T-cell (primary cell): ENCODE measurements at places on chromosomes 4 and X.

DNA sequence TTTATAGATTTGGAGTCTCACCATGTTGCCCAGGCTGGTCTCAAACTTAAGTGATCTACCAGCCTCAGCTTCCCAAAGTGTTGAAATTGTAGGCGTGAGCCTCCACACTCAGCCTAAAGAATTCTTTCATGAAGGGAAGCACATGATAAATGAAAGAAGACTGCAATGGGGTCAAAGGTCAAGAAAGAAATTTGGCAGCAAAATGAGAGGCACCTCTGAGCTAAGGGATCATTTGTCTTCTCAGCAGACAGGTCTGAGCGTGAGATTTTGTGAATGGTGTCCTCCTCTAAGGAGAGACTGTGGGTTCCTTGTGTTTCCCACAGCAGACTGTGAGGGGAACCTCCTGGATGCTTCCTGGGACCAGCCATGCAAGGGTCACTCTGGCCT lies 57.5 kb upstream of the EGFL6 start:
- no peak for DNase-seq
- H3K36me3 ChIP-seq: no peaks in the 10 kb centered on the region
- H3K27me3 ChIP-seq: no peaks in the 10 kb centered on the region
- no peak overlapping the region for H3K27ac ChIP-seq

DNA sequence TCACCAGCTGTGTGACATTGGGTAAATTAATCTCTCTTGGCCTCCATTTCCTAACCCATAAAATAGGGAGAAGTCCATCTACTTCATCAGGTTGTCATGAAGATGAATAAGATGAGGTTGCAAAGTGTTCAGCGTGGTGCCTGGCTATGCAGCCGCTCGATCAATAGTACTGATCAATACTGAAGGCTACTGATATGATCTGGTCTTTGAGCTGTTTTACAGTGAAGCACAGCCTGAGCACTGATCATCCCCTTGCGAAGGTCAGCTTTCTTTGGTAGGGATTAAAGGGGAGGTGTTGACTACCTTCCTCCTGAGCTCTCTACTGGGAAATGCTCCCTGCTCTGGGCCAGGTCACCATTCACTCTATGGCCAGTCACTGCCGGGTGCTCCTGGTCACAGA lies 108.4 kb upstream of the NOCT start:
- H3K27ac ChIP-seq: no peak overlapping the region
- peaks cover 3% of the 10 kb centered on the region for H3K27me3 ChIP-seq
- H3K4me1 ChIP-seq: no peaks in the 10 kb centered on the region
- no peak for DNase-seq
- H3K36me3 ChIP-seq: no peaks in the 10 kb centered on the region

GRCh38 chrX:124226129-124226528 lies 106.3 kb upstream of the TEX13D start:
- H3K27ac ChIP-seq: peak overlapping the region; percentile 43
- no peaks in the 10 kb centered on the region for H3K36me3 ChIP-seq
- no peaks in the 10 kb centered on the region for H3K27me3 ChIP-seq

- peak overlapping the region; percentile 75 for H3K27ac ChIP-seq
- H3K36me3 ChIP-seq: no peaks in the 10 kb centered on the region
- H3K27me3 ChIP-seq: no peaks in the 10 kb centered on the region
These were observed 5.7 kb downstream of the CD99 start for GRCh38 chrX:2696698-2697215.

DNA sequence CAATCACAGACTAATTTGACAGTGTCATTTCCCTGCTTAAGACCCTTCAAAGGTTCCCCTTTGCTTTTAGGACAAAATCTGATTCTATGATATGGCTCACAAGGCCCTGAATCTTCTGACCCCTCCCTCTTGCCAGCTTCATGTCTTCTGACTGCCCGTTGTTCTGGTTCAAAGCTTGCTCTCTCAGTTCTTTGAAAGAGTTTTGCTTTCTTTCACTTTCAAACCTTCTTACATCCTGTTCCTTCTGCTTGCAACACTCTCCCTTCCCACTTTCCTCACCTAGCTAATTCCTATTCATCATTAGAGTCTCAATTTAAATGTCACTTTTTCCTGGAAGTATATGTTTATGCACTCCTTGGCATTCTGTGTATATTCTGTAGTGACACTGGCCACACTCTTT lies 299.2 kb downstream of the IDS start:
- H3K36me3 ChIP-seq: no peaks in the 10 kb centered on the region
- H3K4me1 ChIP-seq: no peaks in the 10 kb centered on the region
- DNase-seq: no peak
- H3K27me3 ChIP-seq: no peaks in the 10 kb centered on the region

DNA sequence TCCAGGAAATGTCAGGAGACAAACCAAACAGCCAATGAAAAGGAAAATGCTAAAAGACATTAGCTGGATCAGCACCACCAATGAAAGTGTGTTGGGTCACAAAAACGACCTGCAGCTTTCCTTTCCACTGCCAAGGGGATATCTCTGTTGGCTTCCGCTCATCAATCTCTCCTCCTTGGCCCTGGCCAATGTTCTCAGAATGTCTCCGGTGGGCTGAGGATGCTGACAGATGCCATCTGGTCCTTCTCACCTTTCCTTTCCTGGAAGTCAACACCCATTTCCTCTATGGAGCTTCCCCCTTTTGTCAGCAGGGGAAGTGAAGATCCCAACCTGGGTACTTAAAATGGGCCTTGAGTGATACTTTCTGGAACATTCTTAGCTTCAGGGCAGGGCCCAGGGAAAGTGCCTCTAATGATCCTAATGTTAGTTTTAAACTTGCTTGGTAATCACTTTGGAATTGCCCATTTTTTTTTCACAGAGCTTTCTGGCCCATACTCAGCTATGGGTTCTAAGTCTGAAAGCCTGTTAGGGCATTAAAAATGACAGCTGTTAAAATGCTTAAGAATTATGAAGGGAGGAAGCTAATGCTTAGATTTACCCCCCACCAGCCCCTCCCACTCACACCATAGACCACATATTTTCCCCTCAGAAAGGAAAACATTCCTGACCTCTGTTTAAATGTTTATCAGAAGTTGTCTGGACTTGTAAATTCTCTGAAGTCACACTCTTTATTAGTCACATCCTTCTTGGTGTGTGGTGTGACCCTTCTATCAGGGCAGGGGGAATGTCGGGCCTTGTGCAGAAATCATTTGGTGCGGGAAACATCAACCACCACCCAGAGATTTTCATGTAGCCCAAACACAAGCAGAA lies 29.2 kb downstream of the IGFBP7 start:
- H3K27me3 ChIP-seq: peaks cover 13% of the 10 kb centered on the region
- H3K4me1 ChIP-seq: no peaks in the 10 kb centered on the region
- H3K36me3 ChIP-seq: no peaks in the 10 kb centered on the region
- DNase-seq: no peak
- no peak overlapping the region for H3K27ac ChIP-seq

GRCh38 chr4:153931804-153932203 lies 142.9 kb upstream of the SFRP2 start:
- H3K4me3 ChIP-seq: no peak overlapping the region
- H3K36me3 ChIP-seq: no peaks in the 10 kb centered on the region
- no peaks in the 10 kb centered on the region for H3K27me3 ChIP-seq
- DNase-seq: no peak

GRCh38 chrX:633985-634958 lies 3.7 kb downstream of the SHOX start:
- no peak overlapping the region for H3K4me3 ChIP-seq
- no peak overlapping the region for H3K27ac ChIP-seq

DNA sequence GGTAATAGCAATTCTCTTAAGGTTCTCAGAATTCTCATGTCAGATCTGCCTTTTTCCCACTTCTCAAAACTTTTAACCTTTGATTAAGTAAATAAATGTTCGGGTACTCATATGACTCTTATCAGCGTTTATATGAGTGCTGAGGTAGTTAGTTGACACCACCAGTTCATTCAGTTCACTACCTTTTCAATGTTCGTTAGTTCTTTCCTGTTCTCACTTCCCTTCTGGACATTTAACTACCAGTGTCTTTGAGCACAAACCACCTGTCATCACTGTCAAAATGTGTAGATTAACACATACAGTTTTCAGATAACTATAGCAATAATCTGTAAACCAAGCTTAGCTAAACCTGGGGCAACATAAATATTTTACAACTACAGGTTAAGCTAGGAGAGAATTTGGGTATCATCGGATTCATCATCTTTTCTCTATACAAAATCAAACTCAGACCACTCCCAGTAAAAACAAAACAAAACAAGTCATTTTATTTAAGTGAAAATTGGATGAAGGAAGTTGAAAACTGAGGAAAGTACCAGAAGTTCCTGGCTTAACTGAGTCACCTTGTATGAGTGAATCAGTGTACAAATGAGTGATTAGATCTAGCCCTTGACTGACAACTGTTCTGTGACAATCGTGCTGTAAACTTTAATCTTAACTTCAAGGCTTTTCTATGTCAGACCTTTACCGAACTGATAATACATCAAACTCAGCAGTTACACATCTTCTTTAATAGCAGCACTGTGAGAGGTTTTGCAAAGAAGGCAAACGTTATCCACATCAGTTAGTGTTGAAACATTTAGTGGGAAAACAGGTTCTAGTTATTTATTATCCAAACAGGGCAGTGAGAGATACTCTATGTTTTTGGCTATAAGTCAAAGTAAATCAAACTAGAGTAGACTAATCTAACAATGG lies 41.9 kb downstream of the ARHGEF38 start:
- H3K36me3 ChIP-seq: no peaks in the 10 kb centered on the region
- DNase-seq: no peak
- no peak overlapping the region for H3K27ac ChIP-seq
- H3K4me1 ChIP-seq: no peaks in the 10 kb centered on the region

DNA sequence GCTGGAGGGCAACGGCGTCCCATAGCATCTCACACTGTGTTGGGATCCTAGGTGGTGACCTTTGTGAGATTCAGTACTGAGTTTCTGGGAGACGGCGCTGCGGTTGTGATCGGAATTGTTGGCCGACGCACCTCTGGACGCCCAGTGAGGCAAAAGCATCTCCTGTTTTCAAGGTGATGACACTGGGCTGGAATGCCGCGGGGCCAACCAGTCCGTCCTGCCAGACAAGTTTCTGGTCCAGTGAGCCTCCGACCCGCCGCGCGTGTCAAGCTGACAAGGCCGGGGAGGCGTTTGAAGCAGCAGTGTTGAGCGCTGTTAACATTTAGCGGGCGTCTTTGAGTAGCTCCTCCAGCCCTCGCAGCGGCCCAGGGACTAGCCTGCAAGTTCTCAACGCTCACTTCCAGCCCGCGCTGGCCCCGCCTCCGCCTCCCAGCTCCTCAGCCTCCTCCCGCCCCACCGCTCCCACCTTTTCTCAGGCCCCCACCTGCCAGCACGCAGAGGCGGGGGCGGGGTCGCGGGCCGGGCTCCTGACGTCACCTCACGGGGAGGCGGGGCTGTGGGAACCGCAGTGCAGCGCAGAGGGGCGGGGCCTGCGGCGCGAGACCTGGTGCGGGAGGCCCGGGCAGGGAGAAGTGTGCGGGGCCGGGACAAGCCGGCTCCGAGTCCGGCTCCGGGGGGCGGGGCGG lies 482 bp upstream of the CDS1 start:
- peak; percentile 82 for DNase-seq
- H3K4me1 ChIP-seq: peaks cover 5% of the 10 kb centered on the region
- H3K36me3 ChIP-seq: no peaks in the 10 kb centered on the region

GRCh38 chrX:146055733-146056132 lies 238.1 kb downstream of the SLITRK2 start:
- no peak overlapping the region for H3K4me3 ChIP-seq
- H3K36me3 ChIP-seq: no peaks in the 10 kb centered on the region
- H3K27me3 ChIP-seq: no peaks in the 10 kb centered on the region
- no peak for DNase-seq

DNA sequence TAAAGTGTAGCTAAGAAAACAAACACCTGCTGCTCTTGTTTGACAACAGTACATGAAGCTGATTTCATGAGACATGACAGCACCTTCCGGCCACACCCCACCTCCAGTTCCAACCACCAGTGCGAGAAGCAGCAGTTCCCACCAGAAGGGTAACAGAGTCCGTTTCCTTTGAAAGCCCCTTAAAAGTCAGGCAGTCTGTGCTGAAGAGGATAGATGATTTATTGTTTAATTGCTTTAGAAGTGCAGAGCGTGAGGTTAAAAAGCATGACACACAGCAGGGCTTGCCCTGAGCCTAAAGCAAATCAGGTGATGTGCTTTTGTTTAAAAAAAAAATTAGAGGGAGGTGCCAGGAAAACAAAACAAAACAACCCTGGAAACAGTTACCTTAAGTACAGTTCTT lies 82.6 kb downstream of the HADH start:
- H3K4me1 ChIP-seq: peaks cover 37% of the 10 kb centered on the region
- no peak overlapping the region for H3K4me3 ChIP-seq
- peaks cover 58% of the 10 kb centered on the region for H3K36me3 ChIP-seq
- DNase-seq: peak; percentile 58
- H3K27ac ChIP-seq: peak overlapping the region; percentile 76

- H3K27ac ChIP-seq: no peak overlapping the region
- no peak overlapping the region for H3K4me3 ChIP-seq
- H3K4me1 ChIP-seq: no peaks in the 10 kb centered on the region
- no peaks in the 10 kb centered on the region for H3K27me3 ChIP-seq
These were observed 130.4 kb upstream of the FRMPD4 start for GRCh38 chrX:12007881-12008280.

DNA sequence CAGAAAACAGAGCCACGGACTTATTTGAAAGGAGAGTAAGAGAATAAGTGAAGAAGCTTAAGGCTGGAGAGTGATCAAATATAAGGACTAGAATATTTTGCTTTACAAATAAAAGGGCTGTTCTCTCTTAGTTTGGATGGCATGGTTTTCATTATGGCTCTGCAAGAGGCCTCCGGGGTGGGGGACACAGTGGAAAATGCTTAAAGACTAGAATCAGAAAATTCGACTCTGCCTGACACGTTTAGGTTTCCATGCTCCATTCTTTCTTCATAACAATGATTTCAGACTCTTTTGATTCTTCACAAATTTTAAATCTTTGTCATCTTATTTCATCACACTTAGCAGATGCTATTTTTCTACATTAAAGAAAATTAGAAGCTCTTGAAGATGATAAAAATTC lies 632.4 kb upstream of the BOD1L1 start:
- no peaks in the 10 kb centered on the region for H3K27me3 ChIP-seq
- DNase-seq: no peak
- H3K27ac ChIP-seq: no peak overlapping the region
- H3K4me3 ChIP-seq: no peak overlapping the region
- no peaks in the 10 kb centered on the region for H3K36me3 ChIP-seq

DNA sequence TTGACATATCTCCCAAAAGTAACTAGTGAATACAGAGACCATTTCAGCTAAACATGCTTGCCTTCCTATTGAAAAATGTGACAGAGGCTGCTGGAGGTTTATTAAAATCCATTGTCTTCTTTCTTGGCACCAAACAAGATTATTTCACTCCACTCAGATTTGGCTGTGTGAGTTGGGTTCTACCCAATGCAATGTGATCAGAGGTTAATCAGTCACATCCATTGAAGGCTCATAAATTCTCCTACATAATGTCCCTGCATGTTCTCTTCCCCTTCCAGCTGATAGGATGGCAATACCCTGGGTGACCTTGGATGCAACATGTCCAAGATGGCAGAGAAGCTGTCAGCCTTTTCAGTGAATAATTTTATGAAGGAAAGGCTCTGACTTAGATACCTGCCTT lies 54.5 kb downstream of the TKTL2 start:
- no peaks in the 10 kb centered on the region for H3K36me3 ChIP-seq
- DNase-seq: no peak
- no peaks in the 10 kb centered on the region for H3K4me1 ChIP-seq
- no peaks in the 10 kb centered on the region for H3K27me3 ChIP-seq
- no peak overlapping the region for H3K27ac ChIP-seq
- no peak overlapping the region for H3K4me3 ChIP-seq

- no peak for DNase-seq
- H3K4me1 ChIP-seq: peaks cover 37% of the 10 kb centered on the region
- no peaks in the 10 kb centered on the region for H3K27me3 ChIP-seq
These were observed 19.2 kb downstream of the PPP3CA start for GRCh38 chr4:101328063-101328602.

GRCh38 chr4:95701500-95702170 lies 138.3 kb upstream of the PDHA2 start:
- no peak for DNase-seq
- no peaks in the 10 kb centered on the region for H3K4me1 ChIP-seq
- no peak overlapping the region for H3K27ac ChIP-seq
